ENCODE measurements at places on chromosomes 6 and 20.

GRCh38 chr20:50317609-50318008 lies 127.0 kb downstream of the CEBPB start:
- no peak for DNase-seq

DNA sequence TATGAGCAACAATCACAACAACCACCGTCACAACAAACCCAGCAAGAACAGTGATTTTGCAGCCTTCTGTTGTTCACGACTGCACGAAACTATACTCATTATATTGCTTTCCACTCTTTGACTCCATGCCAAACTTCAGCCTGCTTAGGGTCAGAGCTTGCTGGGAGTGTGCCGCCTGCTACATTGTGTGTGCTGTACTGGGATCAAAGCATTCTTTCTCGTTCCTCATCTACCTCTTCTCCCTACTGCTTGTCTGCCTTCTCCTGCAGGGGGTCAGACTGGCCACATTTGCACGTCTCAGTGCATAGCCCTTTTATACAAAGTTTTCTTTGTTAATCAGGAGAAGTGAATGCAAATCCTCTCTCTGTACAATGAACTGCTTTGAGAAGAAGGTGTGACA lies 401.6 kb upstream of the CITED2 start:
- DNase-seq: no peak

- no peak for DNase-seq
These were observed 40.5 kb downstream of the DSE start for GRCh38 chr6:116411284-116411623.

GRCh38 chr6:32664827-32665362 lies 1.6 kb downstream of the HLA-DQB1 start:
- DNase-seq: peak; percentile 60

DNA sequence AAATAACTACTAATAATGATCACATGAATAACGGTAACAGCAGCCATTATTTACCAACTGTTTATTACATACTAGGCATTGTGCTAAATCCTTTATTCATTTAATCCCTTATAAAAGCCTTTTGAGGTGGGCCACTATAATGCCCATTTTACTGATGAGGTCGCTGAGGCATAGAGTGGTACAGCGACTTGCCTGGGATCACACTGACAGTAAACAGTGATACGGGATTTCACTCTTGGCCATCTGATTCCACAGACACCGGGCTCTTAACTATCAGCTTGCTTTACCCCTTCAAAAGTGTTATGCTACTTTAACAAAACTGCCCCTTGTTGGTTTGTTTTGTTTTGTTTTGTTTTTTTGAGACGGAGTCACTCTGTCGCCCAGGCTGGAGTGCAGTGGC lies 2.2 kb upstream of the RAB22A start:
- DNase-seq: no peak

DNA sequence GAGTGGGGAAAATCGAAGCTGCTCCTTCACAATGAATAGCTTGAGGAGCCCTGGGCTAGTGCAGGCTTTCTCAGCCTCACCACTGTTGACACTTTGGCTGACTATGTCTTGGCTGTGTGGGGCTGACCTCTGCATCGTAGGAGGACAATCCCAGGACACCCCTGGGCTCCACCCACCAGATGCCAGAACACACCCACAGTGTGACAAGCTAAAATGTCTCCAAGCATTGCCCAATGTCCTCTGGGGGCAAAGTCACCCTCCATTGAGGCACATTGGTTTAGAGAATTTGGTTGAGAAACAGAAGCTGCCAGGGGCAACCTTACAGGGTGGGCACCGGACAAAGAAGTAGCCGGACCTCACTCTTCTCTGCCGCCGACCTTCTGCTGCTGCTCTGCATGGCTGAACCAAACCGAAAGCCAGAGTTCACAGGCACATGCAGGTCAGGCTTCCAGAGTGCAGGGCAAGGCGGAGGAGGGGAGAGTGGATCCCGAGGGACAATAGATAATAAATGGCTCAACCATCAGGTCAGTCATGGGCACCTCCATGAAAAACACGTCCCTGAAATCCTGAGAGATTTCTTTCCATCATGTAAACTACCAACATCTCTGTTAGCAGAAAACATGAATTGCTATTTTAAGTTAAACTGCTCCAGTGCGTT lies 189.0 kb downstream of the LRFN2 start:
- DNase-seq: no peak

DNA sequence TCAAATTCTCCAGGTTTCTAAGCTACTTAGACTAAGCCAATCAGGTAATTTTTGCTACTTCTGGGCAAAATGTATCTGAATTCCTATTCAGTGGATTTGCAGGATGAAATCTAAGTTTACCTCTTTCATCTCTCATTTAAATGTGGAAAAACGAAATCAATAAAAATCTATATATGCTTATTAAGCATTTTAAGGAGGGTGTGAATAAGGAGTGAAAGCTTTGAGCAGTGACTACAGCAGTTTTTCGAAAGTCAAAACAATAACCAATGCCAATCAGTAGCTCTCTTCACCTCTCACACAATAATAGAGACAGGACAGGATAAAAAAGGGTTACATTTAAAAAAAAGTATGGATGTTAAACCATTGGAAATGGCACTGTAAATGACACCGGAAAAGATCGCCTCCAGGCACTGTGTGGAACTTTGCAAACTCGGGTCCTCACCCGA lies 476 bp upstream of the BCKDHB start:
- no peak for DNase-seq

- no peak for DNase-seq
These were observed 404.0 kb downstream of the SMOC2 start for GRCh38 chr6:168844821-168845609.

- no peak for DNase-seq
These were observed 26.2 kb upstream of the FOXP4 start for GRCh38 chr6:41519745-41520699.

DNA sequence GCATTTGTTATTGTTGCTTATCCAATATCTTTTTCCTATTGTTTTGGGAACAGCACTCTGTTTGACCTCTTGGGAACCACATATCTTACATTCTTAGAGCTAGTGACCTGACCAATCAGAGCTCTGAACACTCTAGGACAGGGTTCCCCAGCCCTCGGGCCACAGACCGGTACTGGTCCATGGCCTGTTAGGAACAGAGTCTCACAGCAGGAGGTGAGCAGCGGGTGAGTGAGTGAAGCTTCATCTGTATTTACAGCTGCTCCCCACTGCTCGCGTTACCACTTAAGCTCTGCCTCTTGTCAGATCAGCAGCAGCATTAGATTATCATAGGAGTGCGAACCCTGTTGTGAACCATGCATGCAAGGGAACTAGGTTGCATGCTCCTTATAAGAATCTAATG lies 226.0 kb upstream of the TSHZ2 start:
- no peak for DNase-seq

DNA sequence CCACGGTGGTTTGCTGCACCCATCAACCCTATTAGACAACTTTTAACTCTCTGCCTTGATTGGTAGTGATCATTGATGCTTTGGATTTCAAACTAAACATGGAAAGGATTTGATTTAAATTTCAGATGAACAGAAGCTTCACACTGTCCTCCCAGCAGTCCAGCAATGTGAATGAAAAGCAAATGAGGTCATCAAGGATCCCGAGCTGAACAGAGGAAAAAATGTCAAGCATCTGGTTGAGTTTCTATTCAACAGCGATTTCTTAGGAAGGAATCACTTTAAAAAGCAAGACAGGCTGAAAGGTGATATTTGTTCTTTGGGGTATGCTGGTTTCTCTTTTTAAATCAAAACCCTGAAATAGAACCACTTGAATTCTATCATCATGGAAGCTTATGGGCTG lies 10.6 kb upstream of the SAMD3 start:
- no peak for DNase-seq

GRCh38 chr6:168386973-168387372 lies 54.0 kb upstream of the SMOC2 start:
- no peak for DNase-seq

DNA sequence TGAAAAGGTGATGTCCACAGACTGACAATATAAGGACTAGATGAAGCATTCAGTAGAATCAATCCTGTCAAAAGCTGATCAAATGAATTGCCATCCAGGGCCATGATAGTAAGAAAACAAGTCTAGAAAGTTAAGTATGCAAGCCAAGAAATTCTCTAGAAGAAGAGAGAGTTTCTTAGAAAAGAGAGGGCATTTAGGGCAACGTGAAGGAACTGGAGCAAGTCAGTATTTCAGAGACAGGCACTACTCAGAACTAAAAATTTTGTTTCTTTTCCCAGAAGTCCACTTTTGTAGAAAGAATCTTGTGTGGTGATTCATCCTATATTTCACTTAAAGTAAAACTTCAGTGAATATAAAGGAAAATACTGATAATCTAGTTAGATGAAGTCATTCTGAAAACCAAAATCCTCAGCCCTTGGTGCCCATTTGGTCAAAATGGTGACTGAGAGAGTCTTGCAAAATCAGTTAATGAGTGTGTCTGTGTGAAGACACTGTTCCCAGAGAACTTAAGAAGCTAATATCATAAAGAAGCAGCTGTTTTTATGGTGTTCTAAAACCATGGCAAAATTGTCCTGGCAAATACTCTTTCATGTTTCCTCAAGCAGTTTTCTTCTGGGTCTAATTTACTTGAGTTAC lies 82.2 kb downstream of the COL19A1 start:
- DNase-seq: no peak

DNA sequence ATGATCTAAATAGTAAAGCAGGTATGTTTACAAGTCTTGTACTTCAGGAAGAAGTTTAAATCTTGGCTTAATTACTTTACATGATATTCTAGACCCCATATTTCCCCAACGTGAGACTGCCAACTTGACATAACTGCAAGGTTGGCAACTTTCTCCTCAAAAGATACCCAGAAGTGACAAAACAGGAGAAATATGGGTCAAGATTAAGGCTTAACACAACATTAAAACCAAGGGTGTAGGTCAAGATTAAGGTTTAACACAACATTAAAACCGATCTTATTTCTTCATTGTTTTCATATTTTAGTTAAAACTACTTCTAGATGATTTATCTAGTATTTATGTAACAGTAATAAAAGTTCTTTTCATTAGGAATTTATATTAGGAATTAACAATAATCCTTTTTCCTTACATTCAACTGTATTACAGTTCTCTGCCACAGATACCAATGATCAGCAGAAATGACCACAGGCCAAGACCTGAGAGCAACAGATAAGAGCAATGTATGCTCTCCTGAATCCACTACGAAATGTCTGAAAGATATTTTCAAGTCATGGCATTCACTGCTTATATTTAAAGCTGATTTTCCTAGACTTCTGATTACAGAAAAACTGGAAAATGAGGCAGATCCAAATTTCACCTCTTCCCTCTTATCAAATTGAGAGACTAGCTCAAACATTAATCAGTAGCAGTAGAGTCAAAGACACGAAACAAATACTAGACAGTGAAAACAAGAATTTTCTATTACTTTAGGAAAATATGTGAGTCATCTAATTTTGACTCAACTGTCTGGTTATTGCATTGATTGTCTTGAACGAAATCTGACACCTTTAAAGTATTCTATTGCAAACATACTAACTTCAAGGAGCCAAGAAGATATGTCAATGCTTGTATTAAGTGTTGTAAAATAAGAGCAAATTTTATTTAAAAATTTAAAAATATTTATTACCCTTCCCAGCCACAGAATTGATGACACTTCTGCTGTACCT lies 72.3 kb downstream of the RNGTT start:
- no peak for DNase-seq

DNA sequence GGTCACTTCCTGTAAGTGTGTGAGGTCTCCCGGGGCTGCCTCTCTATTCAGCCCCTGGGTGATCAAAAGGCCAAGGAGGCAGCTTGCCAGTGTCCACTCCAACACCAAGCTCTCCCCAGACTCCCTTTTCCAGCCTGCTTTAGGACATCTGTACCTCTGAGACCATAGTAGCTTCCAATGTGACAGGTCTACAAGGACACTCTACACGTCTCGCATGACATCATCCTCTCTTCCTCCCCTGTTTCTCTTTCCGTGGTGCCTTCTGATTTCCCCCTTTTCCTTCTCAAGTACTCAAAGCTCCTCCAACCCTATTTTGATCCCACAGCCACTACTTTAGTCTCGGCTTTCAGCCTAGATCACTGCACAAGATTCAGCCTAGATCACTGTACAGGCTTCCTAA lies 26.4 kb downstream of the HLA-F start:
- DNase-seq: no peak
